ENCODE measurements at places on chromosomes 6 and 20. TPM values are rescaled to one million over a fixed set of nuclear protein-coding genes. Genes with fewer than 3 reads are reported as not detected.

The IL20RA gene
- total RNA-seq: 2.3 TPM

The OPRM1 gene
- total RNA-seq: 1.4 TPM

The BPIFA1 gene
- total RNA-seq: not detected

The ETV7 gene
- total RNA-seq: 0.38 TPM

The VPS16 gene
- total RNA-seq: 46.4 TPM

Data from camera-type eye (tissue), 1 donor.